ENCODE measurements at places on chromosomes 5 and 9.

DNA sequence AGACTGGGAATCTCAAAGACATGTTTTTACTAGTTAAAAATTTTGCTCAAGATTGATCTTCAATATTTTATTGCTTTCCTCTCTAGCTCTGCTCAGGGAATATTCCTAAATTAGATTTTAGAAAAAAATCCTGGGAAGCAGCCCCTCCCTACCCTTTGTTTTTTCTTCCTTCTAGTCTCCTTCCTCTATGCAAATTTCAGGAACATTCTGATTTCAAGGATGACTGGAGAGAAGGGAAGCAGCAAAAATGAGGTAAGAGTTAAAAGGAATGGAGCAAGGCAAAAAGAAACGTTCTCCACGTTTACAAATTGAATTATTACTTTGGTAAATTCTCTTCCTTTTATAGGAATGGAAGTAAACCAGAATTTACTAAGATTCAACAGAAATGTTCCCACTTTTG, 493.4 kb upstream of the TUSC1 start:
- no peak for DNase-seq

- DNase-seq, result no peak
These were observed 16.3 kb downstream of the PDGFRB start for GRCh38 chr5:150139334-150139733.

DNA sequence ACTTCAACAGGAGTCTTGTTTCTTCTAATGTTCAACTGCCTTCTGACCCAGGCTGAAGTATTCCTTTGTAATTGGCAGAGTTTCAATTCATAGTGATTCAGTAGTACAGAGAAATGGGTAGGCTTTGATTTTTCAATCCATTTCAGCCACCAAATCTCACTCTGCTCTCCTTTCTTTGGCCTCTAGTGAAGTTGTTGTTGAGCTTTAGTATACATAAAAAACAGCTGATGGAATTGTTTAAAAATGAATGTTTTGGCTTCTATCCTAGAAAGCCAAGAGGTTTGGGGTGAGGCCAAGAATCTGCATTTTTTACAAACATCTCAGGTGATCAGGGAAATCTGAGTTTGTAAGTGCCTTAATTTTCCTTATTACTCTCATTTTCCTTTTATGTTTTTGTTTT, 182.9 kb upstream of the MAP1B start:
- DNase-seq, result no peak

DNA sequence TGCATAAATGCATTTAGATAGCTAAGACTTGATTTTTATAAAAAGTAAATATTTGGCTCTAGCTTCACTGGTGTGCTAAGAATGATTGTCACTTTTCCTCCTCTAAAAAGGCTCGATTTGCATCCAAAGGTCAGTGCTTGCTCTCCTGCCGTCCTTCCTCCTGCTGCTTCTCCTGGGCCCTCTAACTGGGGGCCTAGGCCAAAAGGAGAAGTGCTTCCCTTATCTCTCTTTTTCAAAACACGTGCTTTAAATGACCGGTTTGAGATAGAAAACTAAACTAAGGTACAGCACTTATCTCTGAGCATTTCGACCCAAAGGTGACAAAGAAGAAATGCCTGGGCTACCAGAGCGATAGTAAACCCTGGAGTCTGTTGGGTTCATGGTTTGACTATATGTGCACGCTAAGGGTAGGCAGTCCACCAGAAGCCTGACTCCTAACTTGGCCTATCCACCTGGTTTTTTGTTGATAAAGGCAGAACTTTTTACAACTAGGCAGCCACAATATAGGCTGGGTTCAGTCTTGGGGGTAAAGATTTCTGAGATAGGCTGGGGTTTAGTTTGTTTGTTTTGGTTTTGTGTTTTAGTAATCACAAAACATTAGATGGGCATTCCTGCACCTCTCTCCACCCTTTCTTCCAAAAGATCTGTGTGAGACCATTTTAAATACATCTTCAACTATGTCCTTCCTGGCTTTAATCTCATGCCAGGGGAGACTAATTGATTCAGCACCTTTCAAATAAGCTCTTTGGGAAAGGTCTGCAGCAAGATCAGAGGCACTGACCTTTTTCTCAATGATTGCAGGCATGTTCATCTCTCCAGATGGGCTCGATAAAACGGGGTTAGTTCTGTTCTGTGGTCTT, 3.8 kb downstream of the NR2F1-AS1 start:
- peak; percentile 75 for DNase-seq

DNA sequence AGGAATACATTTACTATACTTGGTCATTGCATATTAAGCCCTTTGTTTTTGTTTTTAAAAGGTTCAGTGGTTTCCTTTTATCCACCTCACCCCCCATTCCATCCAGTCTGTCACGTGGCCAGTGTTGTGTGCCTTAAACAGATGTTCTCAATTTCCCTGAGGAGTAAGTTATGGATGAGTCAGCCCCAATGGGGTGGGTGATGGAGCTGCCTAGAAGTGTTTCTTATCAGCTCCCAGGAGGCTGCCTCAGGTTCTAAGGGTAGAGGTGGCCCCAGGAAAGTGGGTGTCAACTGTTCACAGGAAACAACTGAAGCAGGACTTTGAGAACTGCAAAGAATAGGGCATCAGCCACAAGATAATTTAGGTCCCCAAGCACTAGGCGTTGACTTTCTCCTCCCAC, 41.1 kb downstream of the ACTBL2 start:
- no peak for DNase-seq

DNA sequence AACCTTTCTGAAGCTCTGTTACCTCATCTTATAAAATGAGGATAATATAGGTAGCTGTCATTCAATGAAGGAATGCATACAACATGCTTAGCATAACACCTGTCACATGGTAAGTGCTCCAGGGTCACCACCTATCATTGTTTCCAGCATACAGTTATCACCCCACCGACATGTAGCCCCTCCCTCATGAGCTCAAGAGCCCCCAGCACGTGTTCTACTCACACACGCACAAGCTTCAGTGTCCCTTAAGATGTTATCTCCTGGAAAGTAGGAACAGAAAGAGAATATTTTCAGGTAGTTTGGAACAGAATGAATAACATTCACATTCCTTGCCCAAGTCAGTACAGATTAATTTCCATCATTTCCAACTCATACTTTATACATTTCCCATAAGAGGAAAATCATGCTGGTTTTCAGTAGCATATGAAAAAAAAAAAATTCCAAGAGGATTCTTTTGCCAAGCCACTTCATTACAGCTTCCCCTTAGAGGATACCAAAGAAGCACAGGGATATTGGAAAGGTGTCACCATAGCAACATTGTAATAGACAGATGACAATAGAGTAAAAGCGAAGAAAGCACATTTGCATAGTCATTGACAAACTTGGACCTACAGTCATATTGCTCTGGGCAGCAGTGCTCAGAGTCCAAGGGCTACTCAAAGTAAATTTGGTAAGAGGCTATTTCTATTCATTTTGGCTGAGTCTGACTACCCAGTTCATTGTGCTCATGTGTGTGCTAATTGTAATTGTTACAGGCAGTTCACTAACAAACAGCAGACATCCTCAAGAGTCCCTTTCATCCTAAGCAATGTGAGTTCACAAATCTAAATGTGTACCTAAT, 1.5 kb upstream of the MOB3B start:
- DNase-seq, result no peak

DNA sequence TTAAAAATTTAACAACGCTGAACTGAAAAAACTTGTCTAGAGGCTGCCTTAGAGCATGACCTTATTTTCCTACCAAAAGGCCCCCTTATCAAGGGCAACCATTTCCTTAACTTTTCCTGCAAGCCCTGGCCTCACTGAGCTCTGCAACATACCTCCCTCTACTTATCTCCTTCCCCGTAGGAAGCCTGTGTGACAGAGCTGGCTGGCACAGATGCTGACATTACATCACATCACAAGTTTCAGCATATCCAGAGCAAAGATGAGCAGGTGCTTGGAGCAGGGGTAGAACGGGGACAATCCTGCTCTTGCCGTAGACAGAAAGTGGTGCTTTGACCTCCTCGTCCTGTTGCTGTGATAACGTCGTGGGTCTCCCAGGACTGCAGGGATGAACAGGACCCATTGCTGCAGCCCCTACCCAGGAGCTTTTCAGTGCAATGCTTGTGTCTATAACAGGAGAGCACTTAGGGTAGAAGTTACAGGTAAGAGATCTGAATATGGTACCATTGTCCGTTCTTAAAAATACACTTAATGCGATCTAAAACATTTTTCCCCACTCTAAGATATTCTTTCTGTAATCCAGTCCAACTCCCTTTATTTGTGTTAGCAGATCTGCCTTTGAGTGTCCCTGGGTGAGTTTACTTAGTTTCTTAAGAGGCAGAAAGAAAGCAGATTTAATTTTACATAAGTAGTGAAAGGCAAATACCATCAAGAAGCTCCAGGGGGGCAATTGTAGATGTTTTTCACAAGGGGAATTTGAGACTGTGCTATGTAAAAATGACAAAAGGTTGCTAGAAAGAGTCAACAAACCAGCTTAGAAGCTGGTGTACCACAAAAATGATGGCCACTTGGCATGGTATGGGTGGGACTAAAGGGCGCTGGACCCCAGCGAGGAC, 101.9 kb upstream of the EFNA5 start:
- DNase-seq, result no peak

DNA sequence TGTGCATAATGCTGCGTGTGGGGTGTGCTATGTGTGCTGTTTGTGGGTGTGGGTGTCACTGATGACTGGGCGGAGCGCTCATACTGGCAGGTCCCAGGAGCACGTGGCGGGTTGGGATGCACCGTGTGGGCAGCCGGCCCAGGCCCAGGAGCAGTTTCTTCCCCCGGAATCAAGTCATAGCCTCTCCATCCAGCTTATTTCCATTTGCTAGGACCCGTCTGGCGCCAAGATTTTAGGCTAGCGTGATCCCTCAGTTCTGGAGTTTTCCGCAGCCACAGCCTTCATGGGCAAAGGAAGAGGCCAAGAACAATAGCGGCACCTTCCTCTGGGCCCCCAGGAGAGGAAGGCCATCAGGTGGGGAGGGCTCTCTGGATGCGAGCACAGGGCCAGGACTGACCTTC, 43.3 kb upstream of the NEURL1B start:
- no peak for DNase-seq

- DNase-seq, result peak; percentile 66
These were observed 6.2 kb upstream of the CERCAM start for GRCh38 chr9:128414461-128414860.

- no peak for DNase-seq
These were observed 34.0 kb downstream of the PDGFRB start for GRCh38 chr5:150121448-150122157.

DNA sequence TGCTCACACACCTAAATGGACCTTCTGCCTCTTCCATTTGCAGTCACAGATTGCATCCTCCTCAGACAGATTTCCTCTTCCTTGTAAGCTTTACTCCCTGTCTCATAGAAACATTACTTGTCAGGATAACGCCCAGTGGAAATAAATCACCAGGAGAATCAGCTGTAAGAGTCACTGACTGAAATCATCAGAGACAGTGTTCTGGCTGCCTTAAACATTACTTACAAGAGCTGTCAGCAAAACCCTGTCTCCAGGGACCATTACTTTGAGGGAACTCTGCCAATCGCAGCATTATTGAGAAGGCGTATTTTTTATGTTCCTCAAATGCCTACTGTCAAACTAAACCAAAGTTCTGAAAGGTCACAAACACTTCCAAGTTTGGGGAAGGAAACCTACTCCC, 5.9 kb downstream of the DPYSL3 start:
- DNase-seq, result no peak

DNA sequence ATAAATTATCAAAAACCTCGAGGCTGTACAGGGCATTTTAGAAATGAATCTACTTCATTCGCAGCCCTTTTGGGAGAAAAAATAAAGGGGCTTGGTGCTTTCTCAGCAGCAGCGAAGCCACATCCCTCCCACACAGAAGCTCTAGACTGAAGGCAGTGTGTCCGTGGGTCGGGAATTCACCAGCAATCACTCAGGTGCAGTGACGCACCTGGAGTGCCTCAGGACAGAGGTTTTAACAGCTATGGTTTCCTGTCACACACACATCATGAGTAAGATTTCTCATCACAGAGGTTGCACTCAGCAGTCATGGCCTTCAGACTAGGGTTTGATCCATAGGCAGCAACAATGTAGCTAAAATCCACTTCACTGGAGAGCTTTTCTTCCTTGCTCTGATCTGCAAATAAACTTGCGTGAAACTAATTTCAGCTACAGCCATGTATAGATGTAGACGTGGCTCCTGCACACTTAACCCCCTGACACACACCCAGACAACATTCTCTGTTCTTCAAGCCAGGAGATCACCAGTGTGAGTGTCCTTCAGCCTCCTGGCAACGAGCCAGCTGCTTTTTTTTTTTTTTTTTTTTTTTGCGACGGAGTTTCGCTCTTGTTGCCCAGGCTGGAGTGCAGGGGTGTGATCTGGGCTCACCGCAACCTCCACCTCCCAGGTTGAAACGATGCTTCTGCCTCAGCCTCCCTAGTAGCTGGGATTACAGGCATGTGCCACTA, 34.8 kb downstream of the DYNC2I2 start:
- DNase-seq, result no peak

DNA sequence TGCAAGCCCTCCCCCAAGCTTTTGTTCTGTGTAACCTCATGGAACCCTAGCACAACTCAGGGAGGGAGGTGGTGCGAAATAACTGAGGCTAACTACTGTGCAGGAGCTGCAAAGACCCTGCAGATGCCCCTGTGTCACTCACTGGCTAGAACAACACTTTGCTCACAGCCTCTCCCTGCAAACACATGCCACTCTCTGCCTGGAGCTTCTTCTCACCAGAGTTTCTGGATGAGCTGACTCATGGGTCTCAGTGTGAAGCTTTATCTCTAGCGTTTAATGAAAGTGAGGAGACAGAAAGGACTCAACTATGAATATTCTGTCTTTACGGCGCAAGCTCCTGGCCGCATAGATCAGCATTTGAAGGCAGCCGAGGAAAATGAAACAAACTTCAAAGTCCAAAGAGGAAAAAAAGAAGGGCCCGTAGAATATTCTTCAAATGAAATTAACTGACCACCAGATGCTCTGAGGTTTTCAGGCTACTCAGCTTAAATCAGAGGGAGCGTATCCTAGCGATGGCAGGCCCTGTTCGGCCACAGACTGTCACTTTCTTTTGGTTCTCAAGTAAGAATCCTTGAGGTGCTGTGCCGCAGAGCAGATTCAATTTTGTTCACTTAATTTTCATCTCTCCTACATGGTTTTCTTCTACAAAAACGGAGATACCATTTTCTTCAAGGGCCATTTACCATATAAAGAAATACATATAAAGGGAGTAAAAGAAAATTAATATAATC, 77.7 kb upstream of the TAS2R1 start:
- no peak for DNase-seq

DNA sequence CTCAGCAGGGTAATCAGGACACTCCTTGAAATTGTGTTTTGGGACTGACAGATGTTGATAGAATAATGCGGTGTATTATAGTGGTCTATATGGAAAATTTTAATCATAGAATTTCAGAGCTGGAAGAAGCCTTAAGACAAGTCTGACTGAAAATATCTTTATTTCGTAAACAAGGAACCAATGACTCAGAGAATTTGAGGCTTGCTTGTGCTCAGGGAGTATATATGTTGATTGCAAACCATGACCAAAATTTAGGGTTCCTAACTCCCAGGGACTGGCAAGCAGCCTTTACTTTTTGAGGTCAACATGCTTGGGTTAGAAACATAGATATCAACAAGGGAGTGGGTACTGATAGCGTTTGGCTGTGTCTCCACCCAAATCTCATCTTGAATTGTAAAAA, 287.2 kb downstream of the CD180 start:
- DNase-seq, result no peak

GRCh38 chr5:132001647-132002561, 9.6 kb downstream of the ACSL6 start:
- peak; percentile 58 for DNase-seq

GRCh38 chr9:1057910-1058309, 7.8 kb downstream of the DMRT2 start:
- no peak for DNase-seq

All from HuH-7 (cell line).